Frontal cortex (tissue), 4 donors: ENCODE measurements at places on chromosomes 6 and 20.

DNA sequence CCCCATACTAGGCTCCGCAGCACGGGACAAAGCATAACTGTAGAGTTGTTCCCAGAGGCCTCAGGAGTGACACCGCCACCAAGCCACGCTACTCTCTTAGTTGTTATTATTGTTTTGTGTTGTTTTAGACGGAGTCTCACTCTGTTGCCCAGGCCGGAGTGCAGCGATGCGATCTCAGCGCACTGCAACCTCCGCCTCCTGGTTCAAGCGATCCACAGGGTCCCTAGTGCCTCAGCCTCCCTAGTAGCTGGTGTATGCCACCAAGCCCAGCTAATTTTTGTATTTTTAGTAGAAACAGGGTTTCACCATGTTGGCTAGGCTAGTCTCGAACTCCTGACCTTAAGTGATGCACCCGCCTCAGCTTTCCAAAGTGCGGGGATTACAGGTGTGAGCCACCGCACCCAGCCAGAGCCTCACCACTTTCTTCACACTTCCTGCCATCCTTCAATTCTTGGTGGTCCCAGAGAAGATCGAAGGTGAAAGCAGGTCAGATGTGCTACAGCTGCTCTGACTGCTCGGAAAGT lies 11.8 kb downstream of the RPL7L1 start:
- no peak for DNase-seq

DNA sequence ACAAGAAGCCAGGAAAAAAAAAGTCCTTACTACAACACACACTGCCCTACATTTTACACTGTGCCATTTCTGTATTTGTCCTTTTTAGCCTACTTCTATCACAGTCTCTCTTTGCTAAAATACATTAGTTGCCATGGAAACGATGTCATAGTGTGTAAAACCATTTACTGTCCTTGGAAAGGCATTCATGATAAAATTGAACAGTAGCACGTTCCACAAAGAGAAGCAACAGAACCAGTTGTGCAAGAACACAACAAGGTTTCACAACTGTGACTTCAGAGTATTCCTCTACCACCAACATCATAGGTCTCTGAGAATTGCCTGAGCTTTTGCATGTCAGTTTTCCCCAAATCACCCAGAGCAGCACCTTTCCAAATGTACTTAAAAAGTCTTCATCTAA lies 20.5 kb downstream of the FYN start:
- DNase-seq, result no peak

GRCh38 chr6:1619098-1619672 lies 9.5 kb downstream of the FOXC1 start:
- no peak for DNase-seq

- DNase-seq, result no peak
Measured at GRCh38 chr20:35021063-35021462, 65.4 kb downstream of the MYH7B start.

DNA sequence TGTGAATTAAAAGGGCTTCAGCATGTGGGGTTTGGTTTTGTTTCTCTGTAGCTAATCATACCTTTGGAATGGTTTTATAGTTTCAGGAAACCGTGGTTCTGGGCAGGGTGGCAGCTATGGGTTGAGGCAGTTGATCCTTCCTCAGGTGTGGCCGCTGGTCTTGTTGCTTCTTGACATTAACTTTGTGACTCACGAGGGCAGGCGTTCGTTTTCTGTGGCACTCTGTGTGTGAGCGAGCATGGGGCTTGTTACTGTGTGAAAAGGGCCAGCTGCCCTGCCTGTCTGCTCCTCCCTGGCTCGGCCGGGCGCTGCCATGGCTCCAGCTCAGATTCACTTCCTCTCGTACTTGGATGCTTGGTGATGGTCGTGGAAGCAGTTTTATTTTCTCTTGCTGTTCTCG lies 16.2 kb downstream of the DNAJC5 start:
- DNase-seq, result no peak

DNA sequence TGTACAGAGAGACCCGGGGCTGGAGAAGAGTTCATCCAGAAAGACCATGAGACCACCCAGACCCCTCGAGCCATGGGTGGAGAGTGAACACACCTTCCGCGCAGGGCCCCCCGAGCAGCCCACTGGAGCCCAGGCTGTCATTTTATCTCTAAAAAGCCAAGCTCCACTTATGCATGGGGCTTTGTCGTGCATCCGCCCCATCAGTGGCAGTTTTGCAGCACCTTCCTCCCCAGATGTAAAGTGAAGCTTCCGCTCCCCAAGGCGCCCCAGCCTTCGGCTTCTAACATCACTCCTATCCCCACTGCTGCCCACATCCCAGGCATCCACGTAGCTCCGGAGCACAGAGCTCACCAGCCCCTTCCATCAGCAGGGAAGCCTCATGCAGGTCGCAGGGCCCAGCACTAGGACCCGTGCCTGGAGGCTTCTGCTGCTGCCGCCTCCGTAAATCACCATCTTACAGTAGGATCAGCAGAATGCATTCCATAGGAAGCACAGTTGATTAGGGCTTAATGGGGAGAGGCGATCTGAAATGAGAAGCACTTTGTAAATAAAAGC lies 301.1 kb downstream of the TAF4 start:
- no peak for DNase-seq

- DNase-seq, result no peak
Measured at GRCh38 chr6:112457886-112458285, 110.8 kb downstream of the RFPL4B start.

GRCh38 chr6:158344534-158344933 lies 32.3 kb downstream of the TULP4 start:
- DNase-seq, result no peak

DNA sequence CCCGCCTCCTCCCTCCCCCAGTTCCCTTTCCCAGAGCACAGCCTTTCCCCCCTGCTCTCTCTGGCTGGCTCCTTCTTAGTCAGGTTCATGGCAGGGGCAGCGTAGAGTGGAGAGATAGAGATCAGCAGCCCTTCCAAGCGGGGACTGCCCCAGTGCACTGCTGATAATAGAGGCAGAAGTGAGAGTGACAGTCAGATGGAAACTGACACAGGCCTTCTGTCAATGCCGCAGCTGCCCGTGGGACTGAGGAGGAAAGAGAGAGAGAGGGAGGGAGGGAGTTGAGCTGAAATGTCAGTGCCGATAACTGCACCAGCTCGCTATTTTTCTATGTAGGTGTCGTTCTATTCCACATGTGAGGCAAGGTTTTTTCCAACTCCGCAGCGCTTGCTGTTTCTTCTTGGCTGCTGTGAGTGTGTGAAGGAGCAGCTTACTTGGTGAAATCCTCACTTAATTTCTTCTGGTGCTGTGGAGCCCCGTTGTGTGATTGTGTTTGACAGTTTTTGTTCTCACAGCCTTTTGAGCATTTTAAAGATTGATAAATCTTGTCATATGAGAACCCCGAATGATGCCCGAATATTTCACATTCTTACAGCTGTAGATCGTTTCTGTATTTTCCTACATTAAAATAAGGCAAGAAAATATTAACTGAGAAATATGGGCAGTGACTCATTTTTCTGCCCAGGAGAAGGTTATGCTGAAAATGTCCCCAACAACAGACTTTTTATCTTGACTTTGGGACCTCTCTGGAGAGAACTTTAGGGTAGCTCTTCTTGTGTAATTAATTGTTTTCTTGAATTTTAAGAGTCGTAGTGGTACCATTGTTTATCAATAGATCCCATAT lies 386.4 kb upstream of the MMS22L start:
- DNase-seq, result peak; percentile 4

DNA sequence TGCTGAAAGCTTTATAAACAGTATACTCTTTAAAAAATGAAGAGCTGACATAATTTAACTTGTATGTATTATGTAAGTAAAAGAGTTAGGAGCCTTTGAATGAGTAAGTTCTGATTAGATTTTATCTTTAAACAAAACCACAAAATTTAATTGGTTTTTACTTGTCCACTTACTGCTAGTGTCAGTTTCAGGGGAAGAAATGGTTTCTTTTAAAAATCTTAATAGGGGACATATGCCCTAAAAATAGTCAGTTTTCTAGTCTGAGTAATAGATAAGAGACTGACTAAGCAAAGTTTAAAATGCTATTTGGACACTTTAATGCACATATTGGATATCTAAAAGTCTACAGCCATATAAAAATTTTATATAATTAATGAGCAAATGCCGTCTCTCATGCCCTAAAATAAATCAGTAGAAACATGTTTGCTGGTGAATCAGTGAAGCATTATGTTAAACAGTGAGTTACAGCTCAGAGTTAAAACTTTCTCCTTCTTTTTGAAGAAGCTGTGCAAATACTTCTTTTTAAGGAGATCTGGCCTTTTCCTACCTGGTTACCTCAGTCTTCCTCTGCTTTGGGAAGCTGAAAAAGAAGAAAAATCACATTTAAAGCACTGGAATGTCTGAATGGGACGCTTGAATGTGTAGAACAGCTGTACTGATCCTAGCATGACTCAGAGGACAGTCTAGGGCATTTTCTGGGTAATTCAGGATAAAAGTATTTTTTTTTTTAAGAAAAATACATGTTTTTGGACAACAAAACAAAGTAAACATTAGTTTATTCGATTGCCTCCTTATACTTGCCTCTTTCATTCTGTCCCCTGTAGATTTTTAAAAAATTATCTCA lies 55.3 kb downstream of the CDH26 start:
- no peak for DNase-seq

GRCh38 chr20:31803552-31804291 lies 15.4 kb upstream of the MYLK2 start:
- no peak for DNase-seq

DNA sequence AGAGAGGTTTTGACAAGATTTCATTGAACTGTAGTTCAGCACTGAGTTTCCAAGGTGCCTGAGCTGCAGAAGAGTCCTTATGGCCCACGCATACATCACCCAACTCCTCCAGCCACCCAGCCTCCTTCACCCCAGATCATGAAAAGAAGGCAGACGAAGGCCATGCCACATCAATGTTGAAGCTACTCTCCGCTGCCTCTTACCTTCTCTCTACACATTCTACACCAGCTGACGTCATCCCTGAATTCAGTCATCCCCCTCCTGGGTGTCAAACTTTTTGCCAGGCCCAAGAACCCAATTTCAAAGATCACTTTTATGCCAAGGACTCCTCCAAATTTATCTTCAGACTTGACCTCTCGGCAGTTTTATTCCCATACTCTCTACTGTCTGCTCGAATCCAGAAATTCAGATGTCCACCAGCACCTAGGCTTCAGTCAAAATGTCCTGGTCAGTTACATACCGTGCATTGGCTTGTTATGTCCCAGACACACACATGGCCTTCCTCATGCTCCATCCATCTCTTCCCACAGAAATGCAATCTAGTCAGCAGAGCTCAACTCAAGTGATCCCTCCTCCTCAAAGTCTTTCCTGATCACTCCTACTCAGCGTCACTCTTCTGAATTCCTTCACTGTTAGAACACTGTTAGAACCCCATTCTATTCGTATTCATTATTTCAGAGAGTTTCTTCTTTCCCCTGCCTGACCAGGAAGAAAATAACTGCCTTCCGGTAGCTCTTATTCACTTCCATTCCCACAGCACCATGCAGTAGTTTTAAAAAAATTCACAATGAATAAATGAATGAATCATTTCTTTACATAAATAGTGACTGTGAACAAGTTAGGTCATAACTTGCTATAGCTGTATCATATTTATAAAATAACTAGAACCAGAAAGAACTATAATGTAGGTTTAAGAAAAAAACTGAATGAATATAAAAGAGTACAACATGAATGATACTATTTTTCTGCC lies 11.5 kb downstream of the ATXN1 start:
- no peak for DNase-seq

GRCh38 chr6:17269840-17270239 lies 11.3 kb upstream of the RBM24 start:
- no peak for DNase-seq
